Stimulated activated CD8-positive, alpha-beta memory T cell treated with anti-CD3 and anti-CD28 coated beads, Interleukin-4, amount 100 ng/mL, for 1 hour (primary cell): ENCODE measurements at places on chromosomes 6 and 20.

GRCh38 chr6:114739656-114740055 lies 396.8 kb upstream of the HS3ST5 start:
- DNase-seq, result no peak

DNA sequence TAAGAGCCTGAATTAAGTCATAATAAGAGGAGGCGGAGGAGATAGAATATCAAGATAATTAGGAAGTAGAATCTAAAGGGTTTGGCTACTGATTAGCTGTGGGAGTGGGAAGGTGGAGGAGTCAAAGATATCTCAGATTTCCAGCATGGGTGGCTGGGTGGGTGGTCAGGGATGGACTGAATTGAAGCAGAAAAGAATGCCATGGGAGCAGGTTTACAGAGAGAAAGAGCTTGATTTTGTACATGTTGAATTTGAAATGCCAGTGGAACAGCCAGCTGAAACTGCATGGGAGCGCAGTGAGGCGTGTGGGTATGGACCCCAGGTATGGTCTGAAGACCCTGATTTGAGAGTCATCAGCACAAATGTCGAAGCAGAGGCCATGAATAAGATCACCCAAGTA lies 1.4 kb upstream of the HLA-DMA start:
- DNase-seq, result no peak

DNA sequence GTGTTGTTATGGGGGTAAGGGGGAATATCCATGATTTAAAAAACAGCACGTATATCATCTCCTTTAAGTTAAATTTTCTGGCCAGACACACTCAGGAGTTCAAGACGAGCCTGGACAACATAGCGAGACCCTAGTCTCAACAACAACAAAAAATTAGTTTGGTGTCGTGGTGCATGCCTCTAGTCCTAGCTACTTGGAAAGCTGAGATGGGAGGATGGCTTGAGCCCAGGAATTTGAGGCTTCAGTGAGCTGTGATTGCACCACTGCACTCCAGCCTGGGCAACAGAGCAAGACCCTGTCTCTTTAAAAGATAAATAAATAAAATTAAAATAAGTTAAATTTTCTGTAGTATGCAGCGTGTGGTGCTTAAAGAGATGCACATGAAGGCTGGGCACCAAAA lies 31.5 kb upstream of the SRSF6 start:
- DNase-seq, result no peak

DNA sequence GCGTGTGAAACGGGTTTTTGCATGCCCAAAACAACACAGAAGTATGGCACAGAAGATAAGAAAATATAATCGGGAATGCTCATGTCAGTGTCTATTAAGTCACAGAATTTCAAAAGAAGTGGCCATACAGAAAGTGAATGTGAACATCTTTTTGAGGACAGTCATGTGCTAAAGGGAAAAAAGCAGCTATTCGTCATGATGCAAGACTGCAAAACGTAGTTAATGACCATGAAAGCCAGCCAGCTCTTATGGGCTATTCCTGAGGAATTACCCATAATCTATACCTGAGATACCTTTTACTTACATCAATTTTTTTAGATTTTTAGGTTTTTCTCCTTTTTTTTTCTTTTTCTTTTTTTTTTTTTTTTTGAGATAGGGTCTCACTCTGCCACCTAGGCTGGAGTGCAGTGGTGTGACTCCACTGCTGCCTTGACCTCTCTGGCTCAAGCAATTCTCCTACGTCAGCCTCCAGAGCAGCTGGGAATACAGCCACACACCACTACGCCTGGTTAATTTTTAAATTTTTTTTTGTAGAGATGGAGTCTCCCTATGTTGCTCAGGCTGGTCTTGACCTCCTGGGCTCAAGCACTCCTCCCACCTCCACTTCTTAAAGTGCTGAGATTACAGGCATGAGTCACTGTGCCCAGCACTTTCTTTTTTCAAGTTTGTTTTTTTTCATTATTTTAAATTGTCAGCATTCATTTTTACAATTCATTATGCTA lies 18.1 kb upstream of the ZBP1 start:
- DNase-seq, result no peak

GRCh38 chr6:82862543-82862942 lies 203.1 kb downstream of the UBE3D start:
- DNase-seq, result no peak

DNA sequence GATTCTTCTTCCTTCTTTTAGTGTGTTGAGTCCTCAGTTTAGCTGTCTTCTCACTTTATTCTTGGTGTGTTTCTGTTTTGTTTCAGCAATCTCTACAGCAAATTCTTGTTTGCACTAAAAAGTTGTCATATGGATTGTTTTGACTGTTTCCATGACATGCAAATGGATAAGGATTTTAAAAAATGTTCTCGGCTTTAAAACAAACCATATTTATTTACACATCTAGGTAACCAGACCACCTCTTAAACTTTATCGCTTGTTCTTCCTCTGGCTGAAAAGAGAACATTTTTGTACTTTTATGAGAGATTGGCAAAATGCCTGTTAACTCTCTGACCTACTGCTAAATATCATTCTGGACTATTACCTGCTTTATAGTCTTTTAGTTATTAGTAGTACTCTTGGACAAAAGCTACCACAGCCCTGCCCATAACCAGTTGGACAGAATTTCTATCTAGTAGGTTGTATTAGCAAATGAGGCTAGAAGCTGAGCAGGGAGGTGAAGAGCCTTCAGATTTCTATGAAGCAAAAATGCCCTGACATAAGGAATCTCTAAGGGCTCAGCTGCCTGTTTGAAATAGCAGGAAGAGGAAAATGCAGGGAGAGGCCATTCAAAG lies 268.3 kb downstream of the CD109 start:
- no peak for DNase-seq

GRCh38 chr20:5044075-5044620 lies 42.8 kb upstream of the SLC23A2 start:
- DNase-seq, result no peak

GRCh38 chr6:38322138-38322537 lies 317.6 kb downstream of the BTBD9 start:
- DNase-seq, result no peak

DNA sequence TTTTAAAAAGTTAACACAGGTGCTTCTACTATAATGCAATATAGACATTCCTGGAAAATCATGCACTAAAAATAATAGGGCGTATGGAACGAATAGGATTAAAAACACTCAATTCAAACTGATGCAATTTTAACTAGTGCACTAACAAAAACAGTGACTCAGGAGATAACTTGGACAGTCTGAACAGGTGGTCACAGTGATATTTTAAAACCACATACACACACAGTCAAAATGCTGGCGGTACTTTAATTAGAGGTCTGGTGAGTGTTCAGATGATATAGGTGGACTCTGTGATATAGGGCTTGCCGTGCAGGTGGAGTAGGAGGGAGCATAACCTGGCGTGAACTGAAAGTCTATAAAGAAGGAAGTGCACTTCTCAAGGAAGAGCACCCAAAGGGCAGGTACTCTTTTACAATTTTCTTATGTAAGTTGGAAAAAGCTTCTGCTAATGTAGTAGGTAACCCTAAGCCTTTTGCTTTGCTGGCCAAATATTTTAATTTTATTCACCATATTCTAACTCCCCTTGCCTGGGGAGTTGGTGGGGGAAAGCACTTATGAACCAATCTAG lies 41.9 kb upstream of the PLN start:
- no peak for DNase-seq

GRCh38 chr20:60001108-60001507 lies 42.9 kb downstream of the CDH26 start:
- DNase-seq, result no peak

GRCh38 chr20:49657118-49657901 lies 56.4 kb downstream of the B4GALT5 start:
- DNase-seq, result no peak
